ENCODE measurements at places on chromosomes 2 and 18.

GRCh38 chr18:28469946-28470345 is 293.0 kb upstream of the CDH2 start:
- no peak for DNase-seq

- no peak for DNase-seq
Observed at GRCh38 chr2:12674644-12675328, 42.0 kb upstream of the TRIB2 start.

DNA sequence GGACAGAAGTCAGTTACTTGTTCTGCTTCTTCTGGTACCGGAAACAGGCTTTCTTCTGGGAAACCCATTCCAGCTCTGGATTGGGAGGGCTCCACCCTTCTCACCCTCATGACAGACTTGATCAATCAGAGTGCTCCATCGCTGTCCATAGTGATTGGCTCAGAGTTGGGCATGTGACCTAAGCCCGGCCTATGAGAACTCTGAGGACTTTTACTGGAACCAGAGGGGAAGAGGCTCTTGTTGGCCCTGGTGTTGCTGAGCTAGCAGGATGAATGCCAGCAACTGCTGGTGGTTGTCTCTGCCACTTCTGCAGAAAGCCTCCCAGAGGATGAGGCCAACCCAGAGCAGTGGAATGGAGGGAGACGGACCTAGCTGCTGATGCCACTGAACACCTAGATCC is 33.3 kb downstream of the TMEM37 start:
- peak; percentile 19 for DNase-seq

- DNase-seq, result no peak
Observed at GRCh38 chr2:42084231-42084671, 36.4 kb downstream of the PKDCC start.

DNA sequence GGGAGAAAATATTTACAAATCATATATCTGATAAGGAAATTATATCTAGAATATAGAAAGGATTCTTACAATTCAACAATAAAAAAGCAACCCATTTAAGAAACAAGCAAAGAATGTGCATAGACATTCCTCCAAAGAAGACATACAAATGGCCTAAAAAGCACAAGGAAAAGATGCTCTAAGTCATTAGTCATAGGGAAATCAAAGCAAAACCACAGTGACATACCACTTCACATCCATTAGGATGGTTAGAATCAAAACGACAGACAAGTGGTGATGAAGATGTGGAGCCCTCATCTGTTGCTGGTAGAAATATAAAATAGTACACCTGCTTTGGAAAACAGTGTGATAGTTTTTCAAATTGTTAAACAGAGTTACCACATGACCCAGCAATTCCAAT is 48.2 kb downstream of the MAPRE2 start:
- no peak for DNase-seq

DNA sequence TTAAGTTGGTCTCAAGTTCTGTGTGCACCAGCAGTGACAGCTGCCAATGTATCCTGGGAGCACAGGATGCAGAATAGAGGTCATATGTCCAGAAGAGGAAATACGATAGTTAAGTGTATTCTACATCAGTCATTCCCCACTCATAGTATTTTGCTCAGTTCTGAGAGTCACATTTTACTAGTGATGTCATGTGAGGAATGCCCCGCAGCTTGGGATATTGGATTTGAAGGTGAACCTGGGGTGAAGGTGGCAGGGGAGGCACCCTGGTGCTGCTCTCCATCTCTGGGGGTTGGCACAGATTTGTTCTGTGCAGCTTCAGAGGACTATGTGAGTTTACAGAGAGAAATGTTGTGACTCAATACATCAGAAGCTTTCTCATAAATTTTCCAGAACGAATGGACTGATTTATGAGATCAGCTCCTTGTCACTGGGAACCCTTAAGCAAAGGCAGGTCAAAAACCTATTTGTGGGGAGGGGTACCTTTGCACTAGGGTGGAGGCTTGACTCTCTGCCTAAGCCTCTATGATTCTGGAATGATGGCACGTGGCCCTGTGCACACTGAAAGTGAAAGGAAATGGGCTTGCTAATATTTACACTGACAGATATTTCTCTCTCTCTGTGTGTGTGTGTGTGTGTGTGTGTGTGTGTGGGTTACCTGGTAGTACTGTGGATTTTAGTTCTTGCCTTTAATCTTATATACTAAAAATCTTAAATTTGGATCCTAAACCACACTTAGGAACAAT is 95.9 kb downstream of the NEB start:
- DNase-seq, result peak; percentile 37

GRCh38 chr2:231334981-231335380 is 60.5 kb upstream of the B3GNT7 start:
- no peak for DNase-seq

DNA sequence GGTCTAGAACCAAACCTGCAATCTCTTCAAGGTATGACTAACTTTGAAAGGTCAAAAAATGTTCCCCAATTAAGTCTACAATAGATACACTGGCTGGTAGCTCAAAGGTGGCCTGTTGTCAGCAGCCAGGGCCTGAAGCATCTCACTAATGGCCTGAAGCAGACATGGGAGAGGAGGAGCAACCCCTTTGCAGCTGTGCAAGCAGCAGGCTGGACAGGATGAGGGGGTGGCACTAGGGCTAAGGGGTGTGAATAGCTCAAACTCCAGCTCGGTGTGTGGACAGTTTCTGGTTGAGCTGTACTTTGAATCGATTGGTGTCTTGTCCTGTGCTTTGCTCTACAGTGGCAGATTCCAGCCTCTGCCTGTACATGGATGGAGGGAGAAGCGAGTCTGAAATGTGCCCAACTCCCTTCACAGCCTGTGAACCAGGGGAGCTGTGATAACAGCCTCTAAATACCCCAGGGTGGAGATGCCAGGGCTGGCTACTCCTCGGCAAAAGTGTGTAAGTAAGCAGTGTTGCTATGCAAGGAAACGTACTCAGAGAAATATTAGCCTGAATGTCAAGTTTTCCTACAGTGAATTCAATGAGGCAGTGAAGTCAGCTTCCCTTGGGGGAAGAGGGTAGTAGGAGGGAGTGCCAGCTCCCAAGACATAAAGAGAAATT is 34.7 kb upstream of the DTNB start:
- DNase-seq, result no peak

GRCh38 chr18:715626-716025 is 3.2 kb upstream of the ENOSF1 start:
- no peak for DNase-seq

DNA sequence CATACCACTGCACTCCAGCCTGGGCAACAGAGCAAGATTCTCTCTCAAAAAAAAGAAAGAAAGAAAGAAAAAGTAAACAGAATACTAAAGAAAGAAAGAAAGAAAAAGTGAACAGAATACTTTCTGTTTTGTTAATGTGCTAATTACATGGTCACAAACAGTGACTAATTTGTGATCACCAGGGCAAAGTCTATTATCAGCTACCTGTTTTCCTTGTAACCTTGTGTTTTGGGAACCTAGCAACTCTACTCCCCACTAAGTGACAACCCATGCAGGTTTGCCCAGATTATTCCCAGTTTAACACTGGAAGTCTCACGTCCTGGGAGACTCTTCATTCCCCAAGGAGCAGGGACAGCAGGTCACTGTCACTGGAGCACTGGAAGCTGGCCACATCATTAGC is 16.7 kb upstream of the UGT1A9 start:
- DNase-seq, result no peak

- DNase-seq, result peak; percentile 9
Observed at GRCh38 chr2:36964496-36965058, 1.8 kb downstream of the STRN start.

DNA sequence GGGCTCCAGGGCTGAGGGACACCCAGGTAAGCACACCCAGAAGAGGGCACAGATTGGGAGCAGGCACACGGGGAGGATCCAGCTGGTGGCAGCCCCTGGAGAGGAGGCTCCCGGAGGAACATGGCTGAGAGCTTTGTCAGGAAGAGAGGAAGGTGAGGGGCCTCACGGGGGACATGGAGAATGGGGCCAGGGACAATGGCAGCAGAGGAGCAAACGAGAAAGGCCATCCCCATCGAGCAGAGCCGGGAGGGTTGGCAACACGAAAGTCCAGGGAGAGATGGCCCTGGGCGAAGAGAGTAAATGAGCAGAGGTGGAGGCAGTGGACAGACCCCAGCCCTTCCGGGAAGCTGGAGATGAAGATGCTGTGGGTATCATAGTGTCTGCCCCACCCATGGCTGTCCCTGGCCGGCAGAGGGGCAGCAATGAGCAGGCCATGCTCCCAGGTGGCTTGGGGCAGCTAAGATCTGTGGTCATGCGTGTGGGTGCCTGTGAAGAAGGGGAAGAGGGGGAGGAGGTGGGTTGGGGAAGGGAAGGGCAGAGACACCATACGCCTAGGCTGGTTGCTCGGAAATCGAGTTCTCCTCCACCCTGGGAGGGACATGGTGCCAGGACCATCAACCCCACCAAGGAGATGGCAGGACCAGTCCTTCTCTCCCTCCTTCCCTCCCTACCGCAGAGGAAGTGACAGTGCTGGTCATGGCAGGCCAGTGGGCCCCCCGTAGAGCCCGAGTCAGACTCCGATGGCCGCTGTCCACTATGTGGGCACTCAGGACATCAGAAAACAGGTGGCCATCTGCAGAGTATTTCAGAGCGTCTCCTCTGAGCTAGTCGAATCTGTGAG is 191.7 kb downstream of the NDUFA10 start:
- no peak for DNase-seq

DNA sequence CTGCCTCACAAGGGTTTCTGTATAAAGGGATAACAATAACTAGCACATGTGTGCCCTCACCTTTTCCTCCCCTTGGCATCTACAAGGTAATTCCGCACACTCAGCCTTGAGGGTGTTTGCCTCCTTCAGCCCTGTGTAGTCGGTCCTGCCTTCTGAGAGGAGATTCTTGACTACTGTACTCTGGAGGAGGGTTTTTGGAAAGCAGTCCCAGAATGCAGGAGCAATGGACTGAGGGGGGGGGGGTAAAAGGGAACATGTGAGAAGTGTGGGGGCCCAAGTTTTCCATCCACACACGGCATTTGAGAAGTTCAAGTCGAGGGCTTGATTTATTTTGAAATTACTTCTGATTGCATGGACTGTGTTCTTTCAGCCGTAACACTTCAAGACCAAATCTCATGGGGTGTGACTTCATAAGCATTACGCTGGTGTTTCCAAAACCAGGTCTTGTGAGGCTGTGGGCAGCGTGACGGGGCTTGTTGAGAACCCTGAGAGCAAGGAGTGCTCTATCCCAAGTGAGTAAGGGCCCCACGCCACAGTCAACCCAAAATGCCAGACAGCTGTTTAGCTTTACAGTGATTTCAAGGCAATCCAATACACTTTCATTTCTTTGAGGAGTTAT is 198.7 kb upstream of the MEIS1 start:
- DNase-seq, result no peak

GRCh38 chr2:19745318-19746136 is 156.3 kb downstream of the TTC32 start:
- no peak for DNase-seq

- DNase-seq, result no peak
Observed at GRCh38 chr2:158228943-158229508, 127.3 kb downstream of the UPP2 start.

- no peak for DNase-seq
Observed at GRCh38 chr18:54743605-54743995, 84.7 kb upstream of the RAB27B start.

- DNase-seq, result no peak
Observed at GRCh38 chr2:70005752-70006446, 44.5 kb upstream of the ASPRV1 start.

DNA sequence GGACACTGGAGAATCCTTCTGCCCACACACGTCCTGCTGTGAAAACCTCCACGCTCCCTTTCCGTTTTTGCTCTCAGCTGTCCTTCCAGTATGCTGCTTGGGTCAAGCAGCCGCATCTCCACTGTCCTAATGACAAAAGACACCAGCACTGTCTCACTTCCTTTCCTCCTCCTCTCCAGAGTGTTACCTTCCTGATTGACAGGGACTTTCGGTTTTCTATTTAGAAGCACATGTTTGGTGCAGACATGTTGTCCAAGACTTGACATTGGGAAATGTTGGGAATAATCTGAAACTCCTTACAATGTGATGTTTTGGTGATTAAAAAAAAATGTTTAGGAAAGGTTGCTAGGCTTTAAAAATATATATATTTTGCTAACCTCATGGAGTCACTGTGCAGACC is 226.6 kb downstream of the FAM210A start:
- DNase-seq, result no peak

- DNase-seq, result no peak
Observed at GRCh38 chr2:125224830-125225229, 1199.7 kb downstream of the CNTNAP5 start.

- no peak for DNase-seq
Observed at GRCh38 chr18:3069671-3070433, 56.9 kb upstream of the LPIN2 start.

GRCh38 chr18:70598406-70598805 is 309.6 kb downstream of the SOCS6 start:
- no peak for DNase-seq

DNA sequence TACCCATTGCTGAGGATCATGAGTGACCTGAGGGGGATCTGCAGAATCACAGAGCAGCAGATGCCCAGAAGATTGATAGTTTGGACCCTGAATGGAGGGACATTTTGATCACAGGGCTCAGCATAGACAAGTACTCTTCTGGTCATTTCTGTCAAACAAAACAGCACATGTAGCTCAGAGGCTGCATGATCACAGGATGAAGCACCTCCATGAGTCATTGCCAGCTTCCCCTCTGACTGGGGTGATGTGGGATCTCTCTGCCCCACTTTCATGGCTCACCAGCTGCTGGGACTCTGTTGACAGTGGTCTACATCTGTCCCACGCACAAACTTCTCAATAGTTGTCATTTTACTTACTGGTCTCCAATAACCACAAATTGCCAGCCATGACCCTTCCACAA is 264.1 kb downstream of the RPIA start:
- no peak for DNase-seq

- DNase-seq, result no peak
Observed at GRCh38 chr2:227163485-227163997, 464 bp downstream of the COL4A4 start.

GRCh38 chr2:69437751-69438154 is 518 bp upstream of the NFU1 start:
- no peak for DNase-seq

GRCh38 chr2:14952400-14952963 is 320.0 kb downstream of the LRATD1 start:
- no peak for DNase-seq

- DNase-seq, result no peak
Observed at GRCh38 chr2:103962670-103963069, 891.2 kb upstream of the POU3F3 start.

- DNase-seq, result no peak
Observed at GRCh38 chr2:26721115-26722032, 28.9 kb downstream of the KCNK3 start.
